ENCODE measurements at places on chromosomes 3 and 15. TPM values are rescaled to one million over a fixed set of nuclear protein-coding genes. Genes with fewer than 3 reads are reported as not detected.
A peak's percentile ranks its signal among the peaks of the same experiment; 100 is the strongest.

NXPE3 gene
- 14.5 TPM for total RNA-seq

TMEM108 gene
- total RNA-seq = 1.5 TPM

PPARG gene
- total RNA-seq = 214 TPM

CFAP100 gene
- total RNA-seq = not detected

CCDC39 gene
- not detected for total RNA-seq

GHSR gene
- not detected for total RNA-seq

CLDN16 gene
- total RNA-seq = 1.1 TPM

ROPN1 gene
- not detected for total RNA-seq

- DNase-seq = no peak
Observed at GRCh38 chr3:8945890-8946600, 17.2 kb downstream of the RAD18 start.

DNA sequence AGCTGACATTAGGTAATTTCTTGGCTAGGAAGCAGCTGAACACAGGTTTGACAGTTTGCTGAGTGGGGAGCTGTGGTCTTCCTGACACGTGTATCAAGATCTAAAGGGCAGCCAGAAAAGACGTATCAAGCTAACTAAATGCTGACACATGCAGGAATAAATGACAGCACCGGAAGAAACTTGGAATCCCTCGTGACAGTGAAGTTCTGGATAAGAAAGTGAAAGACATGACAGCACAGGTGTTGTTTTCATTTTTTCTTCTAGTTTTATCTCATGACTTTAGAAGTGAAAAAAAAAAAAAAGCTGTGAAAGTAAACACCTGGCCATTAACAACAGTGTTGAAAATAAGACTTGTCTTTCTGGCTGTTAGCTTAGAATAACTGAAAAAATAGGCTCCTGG, 48.7 kb downstream of the FGF7 start:
- DNase-seq = no peak

GRCh38 chr3:160671231-160671630, 5.7 kb upstream of the ARL14 start:
- no peak for DNase-seq

- no peak for DNase-seq
Observed at GRCh38 chr3:159829056-159829455, 159.6 kb upstream of the IL12A start.

GRCh38 chr3:150760431-150761200, 2.4 kb downstream of the SIAH2 start:
- no peak for DNase-seq

DNA sequence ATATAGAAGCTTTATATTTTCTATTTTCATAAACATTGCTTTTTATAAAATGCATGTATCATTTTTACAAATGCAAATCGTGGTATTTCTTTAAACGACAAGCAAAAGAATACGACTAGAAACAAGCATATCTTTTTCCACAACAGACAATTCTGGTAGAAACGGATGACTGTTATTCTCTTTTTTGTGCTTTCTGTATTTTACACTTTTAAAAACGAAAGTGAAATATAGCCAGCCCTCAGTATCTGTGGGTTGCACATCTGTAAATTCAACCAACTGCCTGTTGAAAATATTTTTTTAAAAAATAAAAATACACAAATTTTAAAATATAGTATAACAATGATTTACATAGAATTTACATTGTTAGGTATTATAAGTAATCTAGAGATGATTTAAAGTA, 61.3 kb downstream of the PRTG start:
- DNase-seq = no peak

DNA sequence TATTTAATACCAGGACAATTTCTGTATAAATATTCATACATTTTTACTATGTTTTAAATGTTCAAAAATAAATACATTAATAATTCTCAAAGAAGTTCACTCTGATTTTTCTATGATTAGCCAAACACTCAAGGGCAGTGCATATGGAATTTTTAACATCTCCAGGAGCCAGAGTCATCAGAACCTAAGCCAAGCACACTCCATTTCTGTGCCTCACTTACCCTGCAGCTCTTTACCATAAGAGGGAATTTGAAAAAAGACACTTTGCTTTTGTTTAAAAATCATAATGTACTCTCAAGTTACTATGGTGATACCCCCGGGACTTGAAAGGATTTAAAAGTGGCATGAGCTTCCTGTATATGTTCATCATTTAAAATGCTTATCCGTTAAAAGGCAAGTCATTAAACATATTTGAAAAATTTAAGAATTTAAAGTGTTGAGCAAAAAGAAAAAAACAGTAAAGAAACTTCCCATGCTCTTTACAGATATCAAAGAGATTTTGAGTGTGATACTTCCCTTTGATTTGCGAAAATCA, 747.4 kb upstream of the NECTIN3 start:
- no peak for DNase-seq

DNA sequence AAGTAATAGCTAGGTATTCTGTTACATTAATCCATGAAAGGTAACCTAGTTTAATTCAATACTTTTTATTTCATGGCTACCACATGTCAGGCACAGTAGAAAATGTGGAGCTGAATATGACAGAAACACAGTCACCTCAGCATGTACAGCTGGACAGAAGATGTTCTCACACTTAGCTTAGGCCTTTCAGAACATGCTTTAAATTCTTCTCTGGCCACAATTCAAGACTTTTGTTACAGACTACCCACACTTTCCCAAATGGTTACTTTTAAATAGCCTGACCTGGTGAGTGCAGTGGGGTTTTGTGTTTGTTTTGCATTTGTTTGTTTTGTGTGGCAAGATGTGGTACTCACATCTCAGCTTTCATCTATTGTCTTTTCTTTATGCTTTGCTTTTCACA, 1079.5 kb downstream of the IGSF11 start:
- DNase-seq = no peak

DNA sequence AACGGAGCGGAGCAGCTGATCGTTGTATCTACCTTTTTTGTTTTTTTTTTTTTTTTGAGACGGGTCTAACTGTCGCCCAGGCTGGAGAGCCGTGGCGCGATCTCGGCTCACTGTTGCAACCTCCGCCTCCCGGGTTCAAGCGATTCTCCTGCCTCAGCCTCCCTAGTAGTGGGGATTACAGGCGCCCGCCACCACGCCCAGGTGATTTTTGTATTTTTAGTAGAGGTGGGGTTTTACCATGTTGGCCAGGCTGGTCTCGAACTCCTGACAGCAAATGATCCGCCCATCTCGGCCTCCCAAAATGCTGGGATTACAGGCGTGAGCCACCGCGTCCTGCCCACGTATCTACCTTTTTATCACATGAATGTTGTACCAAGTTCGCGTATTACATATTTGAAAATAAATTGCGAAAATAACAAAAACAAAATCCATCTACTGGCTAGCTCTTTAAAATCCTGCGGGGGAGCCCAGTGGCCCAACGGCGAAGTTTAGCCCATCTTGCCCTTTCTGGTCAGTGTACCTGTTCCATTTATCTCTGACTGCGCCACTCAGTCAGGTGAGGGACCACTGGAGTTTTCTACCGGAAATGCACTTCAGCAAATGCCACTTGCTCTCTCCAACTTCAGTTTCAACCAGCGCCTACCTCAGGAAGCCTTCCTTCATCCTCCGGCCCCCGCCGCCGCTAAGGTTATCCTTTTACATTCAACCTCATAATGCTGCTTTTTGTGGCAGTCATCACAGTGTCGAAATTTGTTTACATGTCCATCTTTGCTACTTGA, 1.2 kb upstream of the EIF3J start:
- peak; percentile 48 for DNase-seq

DNA sequence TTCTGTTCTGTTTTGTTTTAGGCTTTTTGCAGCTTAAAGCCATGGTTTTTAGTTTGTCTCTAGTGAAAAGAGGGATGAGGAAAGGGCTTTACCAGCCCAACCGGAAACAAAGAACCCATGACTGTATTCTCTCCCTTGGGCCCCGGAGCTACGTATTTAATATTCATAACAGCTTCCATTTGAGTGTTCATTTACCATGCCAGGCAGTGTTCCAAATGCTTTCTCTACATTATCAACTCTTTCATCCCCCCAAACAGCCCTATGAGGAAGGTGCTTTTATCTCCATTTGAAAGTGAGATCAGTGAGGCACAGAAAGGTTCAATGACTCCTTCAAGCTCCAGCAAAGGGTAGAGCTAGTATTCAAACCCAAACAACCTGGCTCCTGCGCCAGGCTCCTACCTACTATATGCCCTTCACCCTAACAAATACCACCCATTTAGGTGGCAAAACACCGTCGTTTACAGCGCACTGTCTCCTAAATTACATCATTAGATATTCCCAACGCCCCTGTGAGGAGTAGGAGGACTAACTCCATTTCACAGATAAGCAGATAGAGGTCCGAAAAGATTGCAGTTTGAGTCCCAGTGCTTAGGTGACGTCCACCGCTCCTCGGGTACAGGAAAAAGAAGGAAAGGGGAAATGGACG, 27.9 kb downstream of the GTPBP8 start:
- DNase-seq = no peak

GRCh38 chr3:117509858-117510257, 800.3 kb downstream of the TUSC7 start:
- no peak for DNase-seq

DNA sequence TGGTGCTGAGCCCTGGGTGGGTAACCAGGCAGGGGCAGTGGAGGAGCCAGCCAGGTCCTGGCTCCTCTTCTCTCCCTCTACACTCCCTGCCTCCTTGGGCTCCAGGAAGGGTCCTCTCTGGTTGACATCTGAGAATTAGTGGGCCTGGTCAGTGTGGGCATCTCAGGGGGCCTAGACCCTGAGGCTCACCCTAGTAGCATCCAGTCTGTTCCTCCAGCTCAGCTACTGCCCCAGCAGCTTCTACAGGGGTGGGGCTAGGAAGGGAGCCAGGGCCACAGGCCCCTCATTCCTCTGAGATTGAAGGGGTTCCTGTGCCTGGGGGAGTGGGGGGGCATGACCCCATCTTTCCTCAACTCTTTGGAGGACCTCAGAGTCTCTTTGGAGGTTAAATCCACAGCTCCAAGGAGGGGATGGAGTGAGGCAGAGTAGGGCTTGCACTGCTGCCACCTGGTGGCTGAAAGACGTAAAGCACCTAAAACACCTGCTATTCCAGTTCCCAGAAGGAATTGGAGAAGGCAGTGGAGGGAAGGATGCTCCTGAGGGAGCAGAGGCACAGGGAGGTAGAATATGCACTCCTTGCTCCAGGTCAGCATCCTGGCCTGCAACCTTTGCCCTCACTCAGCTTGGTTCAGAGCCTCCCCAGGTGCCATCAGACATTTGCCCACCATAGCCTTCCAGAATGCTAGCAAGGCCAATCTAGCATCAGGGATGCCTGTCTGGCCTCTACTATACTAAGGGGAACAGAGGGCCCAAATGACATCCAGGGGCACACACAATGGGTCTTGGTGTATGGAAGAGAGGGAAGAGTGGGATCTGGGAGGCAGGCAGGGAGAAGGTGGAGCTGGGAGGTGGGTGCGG, 25.1 kb downstream of the C3orf18 start:
- peak; percentile 64 for DNase-seq

DNA sequence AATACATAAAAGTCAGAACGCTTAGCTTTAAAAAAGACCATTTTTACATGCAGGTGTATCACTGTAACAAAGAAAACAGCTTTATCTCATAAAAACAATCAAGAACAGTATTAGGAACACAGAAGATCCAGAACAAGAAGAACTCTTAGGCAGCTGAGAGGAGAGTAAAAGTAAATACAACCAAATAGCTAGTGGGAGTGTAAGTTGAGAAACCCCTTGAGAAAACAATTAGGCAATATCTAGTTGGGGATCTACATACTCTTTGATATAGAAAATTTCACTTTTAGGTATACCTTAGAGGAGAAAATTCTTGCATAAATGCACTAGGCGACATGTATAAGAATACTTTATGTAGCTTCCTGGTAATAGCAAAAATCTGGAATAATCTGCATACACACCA, 7.5 kb downstream of the TMF1 start:
- DNase-seq = no peak

DNA sequence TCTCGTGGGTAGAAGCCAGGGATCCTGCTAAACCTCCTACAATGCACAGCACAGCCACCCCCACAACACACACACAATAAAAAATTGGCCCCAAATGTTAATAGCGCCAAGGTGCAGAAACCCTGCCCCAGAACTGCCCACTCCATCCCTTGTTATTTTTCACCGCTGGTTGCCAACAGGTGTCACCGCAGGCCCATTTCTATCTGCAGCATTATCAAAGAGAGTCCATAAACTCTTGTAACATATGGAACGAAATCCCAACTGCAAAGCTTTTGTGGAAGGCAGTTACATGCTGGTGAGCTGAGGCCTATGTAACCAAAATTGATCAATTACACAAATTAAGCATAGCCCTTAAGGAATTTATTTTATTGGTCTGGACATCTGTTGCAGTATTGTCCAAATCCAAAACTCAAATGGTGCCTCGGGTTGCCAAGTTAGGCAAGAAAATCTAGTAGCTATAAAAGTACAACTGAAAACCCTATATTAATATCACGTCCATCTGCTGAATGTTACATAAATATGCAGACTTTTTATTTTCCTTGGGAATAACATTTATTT, 66.2 kb downstream of the SAMMSON start:
- DNase-seq = no peak

DNA sequence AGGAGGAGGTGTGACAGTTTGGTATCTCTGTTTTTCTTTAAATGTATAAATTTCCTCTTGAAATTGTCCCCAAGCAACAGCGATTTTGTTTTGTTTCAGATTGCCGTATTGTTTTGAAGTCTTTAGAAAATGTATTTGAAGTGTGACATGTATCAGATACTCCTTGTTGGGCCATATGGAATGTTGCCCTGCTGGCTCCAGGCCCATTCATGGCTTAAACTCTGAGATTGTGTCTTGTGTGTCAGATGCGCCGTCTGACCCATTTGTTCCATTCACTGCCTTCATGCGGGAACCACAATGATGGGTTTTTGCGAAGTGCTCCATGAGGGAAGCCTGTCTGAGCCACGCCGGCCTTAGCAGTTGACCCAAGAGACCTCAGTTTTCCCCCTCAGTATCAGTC, 75.2 kb upstream of the ADAMTSL3 start:
- no peak for DNase-seq

DNA sequence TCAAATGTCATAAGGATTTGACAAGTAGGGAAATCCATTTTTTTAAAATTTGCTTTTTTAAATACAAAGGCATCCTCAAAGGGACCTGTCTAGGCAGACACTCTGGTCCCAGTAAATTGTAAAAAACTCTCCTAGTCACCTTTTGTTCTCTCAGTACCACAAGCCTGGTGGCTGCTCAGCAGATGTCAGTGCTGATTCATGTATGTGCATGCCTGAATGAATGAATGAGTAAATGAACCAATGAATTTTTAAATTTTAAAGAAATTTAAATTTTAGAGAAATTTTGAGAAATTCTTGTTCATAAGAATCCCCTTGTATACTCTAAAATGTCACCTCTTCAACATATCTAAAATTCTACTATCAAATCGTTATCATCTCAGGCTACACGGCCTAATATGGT, 199.5 kb downstream of the TLE3 start:
- DNase-seq = no peak

DNA sequence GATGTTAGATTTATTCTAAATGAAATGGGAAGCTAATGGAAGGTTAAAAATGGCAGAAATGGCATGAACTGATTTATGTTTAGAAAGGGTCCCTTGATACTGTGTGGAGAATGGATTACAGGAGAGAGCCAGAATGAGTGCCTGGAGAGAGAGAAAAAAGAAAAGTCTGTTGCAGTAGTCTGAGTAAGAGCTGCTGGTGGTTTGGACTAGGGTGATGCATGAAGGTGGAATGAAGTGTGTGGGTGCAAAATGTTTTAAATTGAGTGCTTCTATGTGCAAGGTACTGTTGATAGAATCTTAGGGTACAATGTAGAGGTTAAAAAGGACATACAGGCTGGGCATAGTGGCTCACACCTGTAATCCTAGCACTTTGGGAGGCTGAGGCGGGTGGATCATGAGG, 11.4 kb upstream of the MGA start:
- DNase-seq = no peak

All from ureter (tissue), 1 donor.